ENCODE measurements at places on chromosomes 7 and 10.

DNA sequence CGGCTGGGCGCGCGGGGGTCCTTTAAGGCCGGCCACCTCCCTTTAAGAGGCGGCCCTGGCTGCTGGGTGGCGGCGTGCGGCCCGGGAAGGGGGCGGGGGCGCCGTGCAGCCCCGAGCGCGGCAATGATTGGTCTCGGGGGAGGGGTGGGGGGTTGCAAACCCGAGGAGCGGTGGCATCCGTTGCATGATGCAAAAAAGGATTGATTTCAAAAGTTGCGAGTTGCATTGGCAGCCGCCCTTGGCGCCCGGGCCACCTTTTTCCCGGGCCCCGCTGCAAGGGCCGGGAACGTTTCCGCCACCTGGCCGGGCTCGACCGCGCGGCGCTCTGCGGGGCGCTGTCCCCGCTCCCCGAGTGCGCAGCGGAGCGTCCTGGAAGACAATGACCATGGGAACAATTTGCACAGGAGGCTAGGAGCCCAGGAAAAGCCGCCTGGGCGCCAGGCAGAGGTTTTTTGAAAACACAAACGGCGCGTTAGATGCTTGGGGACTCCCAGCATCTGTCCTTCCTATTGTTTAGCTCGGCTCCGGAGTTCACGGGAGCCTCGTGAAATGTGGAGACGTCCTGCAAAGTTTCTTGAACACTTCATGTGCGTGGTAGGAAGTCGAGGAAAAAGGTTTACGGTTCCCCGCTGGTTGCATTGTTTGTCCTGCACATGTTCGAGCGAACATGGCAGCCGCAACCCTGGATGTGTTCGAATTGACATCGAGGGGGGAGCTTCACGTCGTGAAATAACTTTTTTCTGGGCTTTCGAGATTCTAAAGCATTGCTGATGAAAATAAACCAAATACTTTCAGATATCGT, at the start of gene SEPHS1:
Gene SEPHS1 (minus strand): TSS at position 78 of the 802 bp plus-strand sequence. CDS start 3,343 bp downstream, outside the sequence.
- peak; percentile 84 for DNase-seq

DNA sequence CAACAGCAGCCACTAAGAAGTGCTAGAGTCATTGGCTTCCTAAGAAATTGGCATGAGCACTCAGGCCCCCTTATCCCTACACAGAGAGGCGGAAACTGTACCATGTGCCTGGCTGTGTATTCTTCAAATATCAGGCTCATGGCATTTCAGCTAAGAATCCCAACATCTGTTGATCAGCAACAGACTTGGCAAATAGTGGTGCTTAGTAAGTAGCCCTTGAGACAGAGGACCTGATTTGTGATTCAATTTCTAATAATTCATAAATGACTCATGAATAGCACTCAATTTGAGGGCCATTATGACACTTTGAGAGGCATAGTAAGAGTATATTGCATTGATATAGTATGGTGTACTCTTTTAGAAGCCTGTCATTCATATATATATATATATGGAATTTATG, 309.1 kb downstream of the LRMDA start:
- DNase-seq = no peak

DNA sequence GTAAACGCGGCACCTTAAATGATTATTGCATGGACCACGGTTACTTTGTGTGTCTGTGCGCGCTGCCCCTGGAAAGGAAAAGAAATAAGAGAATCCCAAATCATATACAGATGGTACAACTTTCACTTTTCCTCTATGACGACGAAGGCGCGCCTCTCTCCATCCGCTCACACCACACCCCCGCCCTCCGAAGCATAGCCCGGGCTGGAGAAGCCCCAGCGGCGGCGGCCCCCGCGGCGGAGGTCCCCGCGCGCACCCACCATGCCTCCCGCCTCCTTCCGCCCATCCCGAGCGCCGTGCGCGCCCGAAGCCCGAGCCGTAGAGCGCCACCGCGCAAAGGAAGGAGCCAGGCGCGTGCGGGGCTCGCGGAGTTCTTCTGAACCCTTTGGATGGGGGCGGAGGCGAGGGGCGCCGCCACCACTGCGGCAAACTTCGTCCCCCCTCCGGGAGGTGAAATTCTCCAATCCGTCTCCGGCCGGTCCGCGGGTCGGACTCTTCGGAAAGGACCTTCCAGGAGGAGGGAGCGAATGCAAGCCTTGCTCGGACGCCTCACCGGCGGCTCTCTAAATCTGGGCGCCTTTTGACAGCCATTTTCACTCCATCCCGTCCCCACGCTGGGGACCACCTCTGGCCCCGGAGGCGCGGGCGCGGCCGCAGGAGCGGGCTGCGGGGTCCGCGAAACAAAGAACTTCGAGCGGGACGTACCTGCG, 588 bp downstream of the GLI3 start:
- DNase-seq = peak; percentile 84

DNA sequence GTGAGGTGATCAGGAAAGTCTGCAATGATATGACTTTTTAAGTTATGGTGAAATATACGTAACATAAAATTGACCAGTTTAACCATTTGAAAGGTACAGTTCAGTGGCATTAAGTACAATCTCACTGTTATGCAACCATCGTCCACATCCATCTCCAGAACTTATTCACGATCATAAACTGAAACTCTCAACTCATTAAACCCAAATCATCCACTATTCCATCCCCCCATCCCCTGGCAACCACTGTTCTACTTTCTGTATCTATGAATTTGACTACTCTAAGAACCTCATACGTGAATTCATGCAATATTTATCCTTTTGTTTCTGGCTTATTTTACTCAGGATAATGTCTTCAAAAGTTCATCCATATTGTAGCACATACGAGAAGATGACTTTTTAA, 48.4 kb downstream of the TFAM start:
- DNase-seq = no peak

GRCh38 chr10:48627984-48628609, 23.2 kb upstream of the ARHGAP22 start:
- no peak for DNase-seq

DNA sequence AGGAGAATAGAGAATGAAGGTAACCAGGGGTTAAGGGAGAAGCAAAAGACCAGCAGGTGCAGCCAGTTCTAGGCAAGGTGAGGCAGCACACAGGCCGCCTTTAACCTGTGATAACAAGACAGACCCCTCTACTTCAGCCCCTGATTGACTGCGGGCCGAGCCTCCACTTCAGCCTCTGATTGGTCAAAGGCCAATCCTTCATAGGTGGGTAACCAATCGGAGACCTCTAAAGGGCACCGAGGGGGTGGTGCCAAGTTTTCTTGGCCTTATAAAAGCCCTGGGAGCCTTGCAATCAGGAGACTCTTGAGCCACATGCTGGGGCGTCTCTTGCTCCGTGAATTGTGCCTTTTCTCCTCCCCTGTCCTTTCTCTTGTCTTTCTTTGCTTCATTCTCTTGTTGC, 98.8 kb downstream of the ELFN1 start:
- no peak for DNase-seq

DNA sequence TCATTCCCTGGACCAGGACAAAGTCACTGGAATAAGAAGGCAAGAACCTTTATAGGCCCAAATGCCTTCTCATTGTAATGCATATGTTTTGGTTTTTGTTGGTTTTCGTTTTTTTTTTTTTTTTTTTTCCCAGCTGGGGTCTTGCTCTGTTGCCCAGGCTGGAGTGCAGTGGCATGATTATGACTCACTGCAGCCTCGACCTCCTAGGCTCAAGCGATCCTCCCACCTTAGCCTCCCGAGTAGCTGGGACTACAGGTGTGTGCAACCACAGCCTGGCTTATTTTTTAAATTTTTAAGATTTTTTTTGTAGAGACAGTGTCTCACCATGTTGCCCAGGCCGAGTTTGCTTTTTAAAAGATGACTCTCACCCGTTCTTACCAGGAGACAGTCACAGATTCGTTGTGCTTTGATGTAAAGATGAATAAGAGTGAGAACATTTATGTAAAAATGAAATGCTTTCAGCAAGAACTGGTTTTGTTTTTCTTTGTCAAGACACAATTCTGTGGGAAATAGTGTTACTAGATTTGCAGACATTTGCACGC, 7.6 kb downstream of the IQCE start:
- no peak for DNase-seq

GRCh38 chr10:133393401-133394063, 425 bp upstream of the MTG1 start:
- DNase-seq = no peak

- DNase-seq = no peak
Measured at GRCh38 chr7:14242175-14242574, 252.7 kb upstream of the ETV1 start.

- no peak for DNase-seq
Measured at GRCh38 chr7:34100661-34101060, 195.3 kb downstream of the BMPER start.

- DNase-seq = no peak
Measured at GRCh38 chr7:112331492-112331891, 118.8 kb upstream of the IFRD1 start.

DNA sequence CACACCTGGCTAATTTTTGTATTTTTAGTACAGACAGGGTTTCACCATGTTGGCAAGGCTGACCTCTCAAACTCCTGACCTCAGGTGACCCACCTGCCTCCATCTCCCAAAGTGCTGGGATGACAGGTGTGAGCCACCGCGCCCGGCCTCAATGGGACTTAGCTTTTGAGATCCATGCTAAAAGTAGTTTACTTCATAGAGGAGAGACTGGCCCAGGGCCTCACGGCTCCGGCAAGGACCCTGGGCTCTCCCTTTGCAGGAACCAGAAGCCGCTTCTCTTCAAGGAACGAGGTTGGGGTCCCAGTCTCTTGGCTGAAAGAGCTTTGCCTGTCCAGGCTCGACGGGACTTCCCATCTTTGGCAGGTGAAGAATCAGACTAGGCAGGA, 30.1 kb upstream of the DNAAF5 start:
- DNase-seq = no peak

DNA sequence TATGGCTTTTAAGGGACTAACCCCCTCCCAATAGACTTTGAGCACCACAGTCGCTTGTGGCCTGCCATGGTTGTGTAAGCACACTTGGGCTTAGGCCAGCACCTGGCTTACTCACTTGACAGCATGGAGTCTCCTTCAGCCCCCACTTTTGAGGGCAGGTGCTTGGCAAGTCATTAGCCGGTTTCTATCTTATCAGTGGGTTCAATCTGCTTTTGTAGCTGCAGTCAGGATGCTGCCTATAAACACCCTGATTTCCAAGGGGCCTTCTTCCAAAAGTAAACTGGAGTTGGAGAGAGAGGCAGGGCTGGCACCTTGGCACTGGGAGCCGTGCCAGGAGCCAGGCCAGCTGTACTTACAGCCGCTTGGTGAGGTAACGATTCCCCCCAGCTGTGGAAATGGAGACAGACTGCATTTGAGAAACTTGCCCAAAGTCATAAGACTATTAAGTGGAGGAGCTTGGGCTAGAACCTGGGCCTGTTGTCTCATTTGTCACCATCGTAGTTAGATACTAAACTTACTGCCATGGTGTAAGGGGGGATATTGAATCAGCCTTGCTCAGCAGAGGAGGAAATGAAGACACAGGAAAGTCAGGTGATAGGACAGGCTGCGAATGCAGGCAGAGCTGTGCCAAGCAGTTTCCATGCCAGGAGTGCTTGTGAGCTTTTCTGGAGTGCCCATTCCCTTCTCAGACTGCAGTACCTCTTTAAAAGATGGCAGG, 92.2 kb upstream of the EFCAB10 start:
- DNase-seq = no peak

DNA sequence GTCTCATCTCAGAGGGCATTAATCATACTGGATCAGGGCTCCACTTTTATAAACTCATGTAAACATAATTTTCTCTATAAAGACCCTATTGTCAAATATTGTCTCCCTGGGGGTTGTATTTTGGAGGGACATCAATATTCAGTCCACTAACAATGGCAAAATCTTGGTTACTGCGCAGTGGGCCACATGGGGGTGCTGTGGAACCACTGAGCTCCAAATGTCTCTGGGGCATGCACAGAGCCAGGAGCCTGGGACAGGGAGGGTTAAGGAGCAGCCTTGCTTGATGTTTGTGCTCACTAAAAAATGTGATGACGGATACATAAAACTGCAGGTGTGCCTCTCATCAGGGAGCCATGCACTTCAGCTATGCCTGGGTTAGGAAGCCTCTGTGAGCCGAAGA, 62.1 kb upstream of the PRSS58 start:
- DNase-seq = no peak

- DNase-seq = no peak
Measured at GRCh38 chr7:16114633-16115032, 306.7 kb downstream of the CRPPA start.

DNA sequence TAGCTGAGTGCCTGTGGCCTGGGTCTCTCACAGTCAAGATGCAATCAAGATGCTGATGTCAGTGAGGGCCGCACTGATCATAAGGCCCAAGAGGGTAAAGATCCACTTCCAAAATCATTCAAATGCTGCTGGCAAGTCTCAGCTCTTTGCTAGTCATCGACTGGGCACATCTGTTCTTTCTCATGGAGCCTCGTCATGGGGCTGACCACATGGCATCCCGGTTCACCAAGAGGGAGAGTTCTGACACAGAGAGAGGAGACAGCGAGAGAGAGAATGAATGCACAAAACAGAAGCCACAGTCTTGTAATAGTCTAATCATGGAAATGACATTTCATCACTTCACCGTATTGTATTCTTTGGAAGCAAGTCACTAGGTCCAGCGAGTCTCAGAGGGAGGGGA, 1067.5 kb upstream of the C7orf33 start:
- no peak for DNase-seq

- no peak for DNase-seq
Measured at GRCh38 chr10:133257489-133258065, 19.1 kb downstream of the ADAM8 start.

- DNase-seq = no peak
Measured at GRCh38 chr10:1454428-1454827, 282.9 kb downstream of the ADARB2 start.

DNA sequence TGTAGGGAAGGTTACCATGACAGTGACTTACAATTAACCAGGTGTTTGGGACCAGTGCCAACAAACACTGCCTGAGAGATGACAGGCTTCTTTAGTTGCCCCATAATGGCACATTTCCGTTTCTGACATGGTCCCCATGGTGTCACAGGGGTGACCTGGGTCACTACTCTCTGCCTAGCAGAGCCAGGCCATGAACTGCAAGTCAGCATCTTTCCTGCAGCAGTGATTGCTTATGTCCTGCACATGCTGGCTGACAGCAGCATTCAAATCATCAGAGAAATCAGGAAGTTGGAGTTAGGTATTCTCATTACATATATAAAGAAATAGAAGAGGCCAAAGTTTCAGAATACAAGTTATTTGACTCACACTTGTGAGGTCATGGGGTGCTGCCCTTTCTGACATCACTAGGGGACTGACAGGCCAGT, 47.1 kb upstream of the ZNRF2 start:
- DNase-seq = no peak

DNA sequence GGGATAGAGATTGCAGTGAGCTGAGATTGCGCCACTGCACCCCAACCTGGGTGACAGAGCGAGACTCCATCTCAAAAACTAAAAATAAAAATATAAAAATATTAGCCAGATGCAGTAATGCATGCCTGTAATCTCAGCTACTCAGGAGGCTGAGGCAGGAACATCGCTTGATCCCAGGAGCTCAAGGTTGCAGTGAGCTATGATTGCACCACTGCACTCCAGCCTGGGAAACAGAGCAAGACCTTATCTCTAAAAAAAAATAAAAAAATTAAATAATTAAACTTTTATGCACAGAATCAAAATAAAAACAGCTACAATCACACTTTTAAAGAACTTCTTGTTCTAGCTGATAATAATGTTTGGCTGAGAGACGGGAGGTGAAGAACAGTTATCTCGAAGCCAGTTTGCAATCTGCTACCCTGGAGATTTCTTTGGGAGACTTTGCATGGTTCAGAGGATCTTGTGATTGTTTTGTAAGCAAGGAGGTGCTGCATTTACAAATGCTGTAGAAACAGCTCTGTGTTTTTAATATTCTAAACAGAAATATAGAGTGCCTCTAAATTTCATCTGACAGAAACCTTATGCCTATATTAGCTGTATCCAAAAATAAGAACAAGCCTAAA, 19.9 kb upstream of the MACROH2A2 start:
- no peak for DNase-seq

- DNase-seq = no peak
Measured at GRCh38 chr10:63634488-63635065, 113.4 kb downstream of the REEP3 start.

- DNase-seq = no peak
Measured at GRCh38 chr7:50555594-50556140, 9.5 kb downstream of the DDC start.
